ENCODE measurements at places on chromosomes 11 and 22.

DNA sequence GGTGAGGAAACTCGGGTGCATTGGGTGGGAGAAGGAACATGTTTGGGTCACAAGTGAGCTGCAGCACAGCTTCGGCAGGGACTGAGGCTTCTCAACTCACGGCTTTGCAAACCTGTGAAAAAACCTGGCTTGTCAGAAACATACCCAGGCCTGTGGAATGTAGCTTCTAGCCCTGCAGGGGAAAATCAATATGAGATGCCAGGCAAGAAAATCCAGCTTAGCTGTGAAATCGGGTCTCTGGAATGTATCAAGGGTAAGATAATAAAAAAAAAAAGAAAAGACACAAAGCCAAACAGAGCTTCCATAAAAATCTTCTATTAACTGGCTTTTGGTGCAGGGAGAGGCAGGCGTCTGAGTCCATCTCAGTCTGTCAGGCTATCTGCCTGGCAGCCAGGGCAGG is 28.5 kb downstream of the UQCR10 start:
- DNase-seq = no peak

DNA sequence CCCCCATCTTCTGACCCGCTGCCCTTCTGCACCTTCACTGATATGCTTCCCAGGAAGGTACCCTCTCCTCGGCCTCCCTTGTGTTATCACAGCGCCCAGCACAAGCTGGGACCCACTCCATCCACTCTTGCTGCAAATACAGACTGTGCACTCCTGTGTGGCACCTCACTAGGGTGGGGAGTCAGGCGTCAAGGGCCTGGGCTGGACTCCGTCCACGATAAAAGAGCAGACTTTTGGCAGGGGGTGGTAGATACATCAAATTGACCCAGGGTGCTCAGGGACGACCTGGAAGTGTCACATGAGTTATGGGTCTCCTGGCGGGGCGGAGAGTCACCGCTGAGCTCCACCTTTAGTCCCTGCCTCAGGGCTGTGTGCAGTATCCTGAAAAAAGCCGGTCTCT is 908 bp downstream of the TRPM5 start:
- no peak for DNase-seq

GRCh38 chr11:112024178-112024772 is 933 bp upstream of the DLAT start:
- no peak for DNase-seq

GRCh38 chr11:78684377-78684776 is 109.7 kb upstream of the NARS2 start:
- DNase-seq = no peak

DNA sequence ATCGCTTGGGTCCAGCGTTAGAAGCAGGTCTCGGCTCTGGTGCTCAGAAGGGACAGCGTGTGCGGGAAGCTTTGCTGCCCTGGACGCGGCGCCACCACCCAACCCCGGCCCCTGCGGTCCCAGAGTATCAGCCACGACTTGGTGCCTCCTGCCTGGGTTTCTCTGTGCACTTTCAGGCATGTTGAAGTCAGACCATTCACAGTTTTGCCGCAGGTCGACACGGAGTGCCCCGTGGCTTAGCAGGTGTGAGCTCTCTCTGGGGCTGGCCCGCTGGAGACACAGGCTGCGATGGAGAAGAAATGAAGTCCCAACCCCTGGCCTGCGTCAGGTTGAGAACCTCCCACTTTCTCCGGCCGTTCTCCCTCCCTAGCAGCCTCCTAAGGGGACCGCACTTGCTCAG is 494.5 kb downstream of the BRD1 start:
- DNase-seq = no peak

All from fibroblast of lung (primary cell).